ENCODE measurements at places on chromosomes 5 and 9.

DNA sequence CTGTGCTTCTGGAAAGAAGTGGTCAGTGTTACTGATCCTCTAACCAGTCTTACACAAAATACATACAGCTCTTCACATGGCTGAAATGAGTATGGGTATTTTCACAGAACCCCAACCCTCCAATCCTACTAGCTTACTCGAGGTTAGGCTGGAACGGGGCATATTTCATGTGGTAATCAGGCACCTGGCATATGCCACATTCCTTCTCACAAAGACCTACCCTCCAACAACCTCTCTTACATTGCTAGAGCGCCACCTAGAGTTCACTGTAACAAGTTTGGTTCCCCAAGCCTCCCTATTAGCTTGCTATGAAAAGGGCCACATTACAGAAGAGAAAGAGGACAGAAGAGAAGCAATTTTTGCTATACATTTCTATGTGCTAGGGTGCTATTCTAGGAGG is 597.3 kb downstream of the PRELID2 start:
- DNase-seq, result no peak

- DNase-seq, result no peak
These were observed 207.1 kb upstream of the CLINT1 start for GRCh38 chr5:158066076-158066475.

- no peak for DNase-seq
These were observed 138.7 kb upstream of the GRHPR start for GRCh38 chr9:37283730-37284325.

- DNase-seq, result no peak
These were observed 1304.4 kb upstream of the CDH6 start for GRCh38 chr5:29889051-29889450.

DNA sequence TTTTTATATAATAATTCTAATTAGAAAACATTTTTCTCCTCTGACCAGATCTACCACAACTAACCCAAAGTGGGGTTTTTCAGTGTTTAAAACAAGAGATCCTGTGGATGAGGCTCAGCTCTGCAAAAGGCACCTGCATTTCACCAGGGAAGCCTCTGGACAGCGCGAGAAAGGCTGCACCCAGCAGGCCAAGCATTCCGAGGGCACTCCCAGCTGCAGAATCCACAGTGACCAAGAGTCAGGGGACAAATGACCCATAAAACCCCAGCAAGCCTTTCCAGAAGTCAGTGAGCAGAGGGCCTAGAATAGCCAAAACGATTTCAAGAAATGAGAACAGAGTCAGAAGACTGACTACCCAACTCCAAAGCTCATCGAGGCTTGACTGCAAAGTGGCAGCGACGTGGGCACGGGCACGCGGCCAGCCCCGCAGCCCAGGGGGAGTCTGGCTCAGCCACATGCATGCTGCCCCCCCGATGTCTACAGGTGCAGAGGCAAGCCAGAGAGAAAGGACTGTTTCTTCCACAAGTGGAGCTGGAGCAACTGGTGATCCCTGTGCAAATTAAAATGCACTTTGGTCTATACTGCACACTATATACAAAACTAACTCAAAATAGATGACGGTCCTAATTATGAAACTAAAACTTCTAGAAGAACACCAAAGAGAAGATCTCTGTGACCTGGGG is 26.2 kb downstream of the TPPP start:
- no peak for DNase-seq

GRCh38 chr9:116212986-116213692 is 59.5 kb downstream of the PAPPA start:
- DNase-seq, result no peak

GRCh38 chr5:119655061-119655460 is 25.7 kb downstream of the FAM170A start:
- DNase-seq, result no peak

DNA sequence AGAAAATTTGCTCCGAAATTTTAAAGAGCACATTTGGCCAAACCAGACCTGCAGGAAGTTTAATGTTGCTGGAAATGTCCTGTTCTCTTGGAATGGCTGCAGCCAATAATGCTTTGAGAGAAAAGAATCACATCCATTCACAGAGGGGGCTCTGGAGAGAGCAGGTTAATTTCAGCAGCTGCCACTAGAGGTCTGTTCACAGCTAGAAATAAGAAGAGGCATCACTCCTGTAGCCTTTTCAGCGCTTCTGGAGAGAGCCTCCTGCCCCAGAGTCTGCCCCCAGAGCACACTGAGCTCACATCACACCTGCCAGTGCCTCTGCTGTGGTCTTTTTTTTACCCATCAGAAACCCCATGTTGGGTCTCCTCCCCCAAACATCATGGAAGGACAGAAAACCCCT is 124.8 kb upstream of the RAD23B start:
- no peak for DNase-seq

DNA sequence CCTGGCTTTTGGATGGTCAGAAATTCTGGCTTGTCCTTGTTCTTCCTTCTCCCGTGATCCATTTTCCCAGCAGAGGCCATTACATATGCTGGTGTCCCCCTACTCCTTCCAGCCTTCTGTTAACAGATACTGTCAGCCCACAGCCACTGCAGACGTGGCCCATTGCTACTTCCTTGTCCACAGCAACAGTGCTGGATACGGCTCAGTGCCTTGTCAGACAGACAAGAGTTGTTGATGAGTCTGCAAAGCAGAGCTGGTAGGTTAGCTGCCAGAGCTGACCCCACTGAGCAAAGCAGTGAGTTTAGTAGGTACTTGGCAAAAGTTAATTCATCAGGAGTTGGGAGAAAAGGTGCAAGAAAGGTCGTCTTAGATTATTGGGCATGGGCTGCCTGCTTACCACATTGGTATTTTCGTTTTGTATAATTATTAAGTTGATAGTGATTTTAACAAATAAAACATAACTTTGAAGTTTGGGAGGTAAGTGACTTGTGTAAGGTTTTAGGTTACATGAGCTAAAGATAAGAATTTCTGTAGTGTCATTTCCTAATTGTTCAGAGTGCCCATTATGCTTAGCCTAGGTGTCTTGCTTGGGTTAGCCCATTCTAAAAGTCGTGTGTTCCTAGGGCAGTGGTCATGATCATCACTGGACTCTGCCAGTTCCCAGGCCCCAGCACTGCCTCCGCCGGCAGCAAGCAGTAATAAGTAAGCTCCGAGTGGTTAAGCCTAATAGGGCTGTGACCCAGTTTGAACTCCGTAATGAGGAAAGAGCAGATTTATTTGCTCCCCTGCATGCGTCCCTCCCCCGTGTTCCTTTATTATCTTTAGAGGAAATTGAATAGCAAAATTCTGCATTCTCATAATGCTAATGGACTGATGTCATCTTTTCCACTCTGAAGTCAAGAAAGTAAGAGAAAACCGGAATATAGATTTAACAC is 292.0 kb downstream of the FANCC start:
- no peak for DNase-seq

DNA sequence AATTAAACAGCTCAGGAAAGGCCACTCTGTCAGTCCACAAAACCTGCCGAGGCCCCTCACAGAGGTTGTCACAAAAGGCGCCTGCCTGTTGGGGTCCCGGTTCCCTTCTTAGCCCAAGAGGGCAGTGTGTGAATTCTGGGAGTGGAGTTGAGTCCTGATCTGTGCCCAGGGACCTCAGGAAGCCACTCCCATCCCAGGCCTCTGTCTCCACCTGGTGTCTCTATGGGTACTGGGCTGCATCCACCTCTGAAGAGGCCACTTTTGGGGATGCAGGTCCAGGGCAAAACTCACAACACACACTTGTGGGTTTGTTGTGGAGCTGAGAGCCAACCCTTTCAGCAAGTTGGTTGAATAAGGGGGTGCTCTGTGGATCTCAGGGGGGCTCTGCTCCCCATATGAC is 74.3 kb upstream of the STXBP1 start:
- no peak for DNase-seq

Data from activated CD4-positive, CD25-positive, alpha-beta regulatory T cell (primary cell).